ENCODE measurements at places on chromosomes 5 and 9. TPM values are rescaled to one million over a fixed set of nuclear protein-coding genes. Genes with fewer than 3 reads are reported as not detected.

Gene C5orf52
- not detected for total RNA-seq

Gene MAMDC2
- 3.2 TPM for total RNA-seq

Gene YTHDC2
- total RNA-seq: 22.2 TPM

Gene C5orf58
- not detected for total RNA-seq

Gene TMEM171
- 1.8 TPM for total RNA-seq

Gene MARCHF11
- not detected for total RNA-seq

Gene OBP2B
- not detected for total RNA-seq

Gene MAN1B1
- total RNA-seq: 113 TPM

Gene RPL35
- 2,792 TPM for total RNA-seq

Gene IL3
- total RNA-seq: not detected

Gene DDX46
- total RNA-seq: 31.6 TPM

Gene CCDC183
- total RNA-seq: 0.33 TPM

Gene MARCHF3
- total RNA-seq: 6.8 TPM

Gene LCN9
- total RNA-seq: not detected

Gene HTR1A
- not detected for total RNA-seq

Gene PDCD1LG2
- 5.3 TPM for total RNA-seq

Gene FRMD3
- 0.44 TPM for total RNA-seq

Gene ZNF367
- 0.99 TPM for total RNA-seq

Gene CSF1R
- total RNA-seq: under 0.01 TPM

Gene NRG2
- total RNA-seq: 0.73 TPM

Gene UBE2QL1
- not detected for total RNA-seq

Gene IFNB1
- not detected for total RNA-seq

Gene AK1
- total RNA-seq: 85.0 TPM

Gene FOXD1
- 7.6 TPM for total RNA-seq

Gene CCNB1
- total RNA-seq: 19.0 TPM

Gene MARCHF6
- 82.5 TPM for total RNA-seq

Gene SPINK9
- total RNA-seq: not detected

Gene PAEP
- total RNA-seq: not detected

Gene MUSK
- 1.7 TPM for total RNA-seq

Gene GABRP
- not detected for total RNA-seq

Gene IFNE
- 11.2 TPM for total RNA-seq

Gene SLC45A2
- total RNA-seq: not detected

Gene KCNIP1
- not detected for total RNA-seq

Gene TAF11L9
- total RNA-seq: not detected

Gene FLT4
- total RNA-seq: 0.15 TPM

Gene PDGFRB
- 126 TPM for total RNA-seq

Gene PHF24
- under 0.01 TPM for total RNA-seq

Gene LCP2
- not detected for total RNA-seq

Gene BSPRY
- total RNA-seq: not detected

Gene MEF2C
- total RNA-seq: 14.1 TPM

Data from smooth muscle cell of trachea (primary cell).